ENCODE measurements at places on chromosomes 11 and 22.

- no peak for DNase-seq
Observed at GRCh38 chr11:123567466-123567865, 87.0 kb downstream of the SCN3B start.

- no peak for DNase-seq
Observed at GRCh38 chr11:72394416-72394815, 39.9 kb downstream of the CLPB start.

GRCh38 chr11:100963375-100963774 is 166.2 kb downstream of the PGR start:
- DNase-seq: no peak

DNA sequence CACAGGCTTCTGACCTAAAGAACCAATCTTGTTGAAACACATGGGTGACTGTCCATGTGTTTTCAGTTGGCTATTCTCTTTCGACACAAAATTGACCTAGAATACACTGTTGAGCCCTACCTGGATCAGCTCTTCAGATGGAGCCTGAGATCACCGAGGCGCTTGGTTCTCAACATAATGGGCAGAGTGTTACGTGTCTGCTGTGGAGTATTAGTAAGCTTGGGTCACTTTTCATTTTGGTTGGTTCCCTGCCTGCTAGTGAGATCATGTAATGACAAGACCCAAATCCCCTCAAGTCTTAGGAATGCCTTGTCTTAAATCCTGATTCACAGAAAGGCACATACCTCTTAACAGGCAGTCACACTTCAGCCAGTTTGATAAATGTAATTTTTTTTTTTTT is 8.7 kb downstream of the MED19 start:
- no peak for DNase-seq

DNA sequence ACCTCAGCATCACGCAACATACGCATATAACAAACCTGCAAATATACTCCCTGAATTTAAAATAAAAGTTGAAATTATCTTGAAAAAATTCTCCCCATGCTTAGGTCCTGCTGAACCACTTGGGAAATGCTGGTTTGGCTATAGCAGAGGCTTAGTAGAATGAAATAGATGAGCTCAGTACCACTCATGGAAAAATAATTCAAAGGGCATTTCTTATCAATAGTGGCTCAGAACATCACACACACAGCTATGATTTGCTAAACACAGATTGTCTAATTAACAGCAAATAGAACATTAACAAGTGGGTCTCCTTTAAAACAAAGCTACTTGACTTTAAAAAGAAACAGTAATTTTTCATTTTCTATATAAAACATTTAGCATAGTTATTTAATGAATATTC is 21.5 kb downstream of the ELMOD1 start:
- DNase-seq: no peak

- DNase-seq: no peak
Observed at GRCh38 chr11:94671553-94672366, 96.4 kb upstream of the AMOTL1 start.

- DNase-seq: peak; percentile 72
Observed at GRCh38 chr11:31487848-31488247, 21.6 kb downstream of the IMMP1L start.

DNA sequence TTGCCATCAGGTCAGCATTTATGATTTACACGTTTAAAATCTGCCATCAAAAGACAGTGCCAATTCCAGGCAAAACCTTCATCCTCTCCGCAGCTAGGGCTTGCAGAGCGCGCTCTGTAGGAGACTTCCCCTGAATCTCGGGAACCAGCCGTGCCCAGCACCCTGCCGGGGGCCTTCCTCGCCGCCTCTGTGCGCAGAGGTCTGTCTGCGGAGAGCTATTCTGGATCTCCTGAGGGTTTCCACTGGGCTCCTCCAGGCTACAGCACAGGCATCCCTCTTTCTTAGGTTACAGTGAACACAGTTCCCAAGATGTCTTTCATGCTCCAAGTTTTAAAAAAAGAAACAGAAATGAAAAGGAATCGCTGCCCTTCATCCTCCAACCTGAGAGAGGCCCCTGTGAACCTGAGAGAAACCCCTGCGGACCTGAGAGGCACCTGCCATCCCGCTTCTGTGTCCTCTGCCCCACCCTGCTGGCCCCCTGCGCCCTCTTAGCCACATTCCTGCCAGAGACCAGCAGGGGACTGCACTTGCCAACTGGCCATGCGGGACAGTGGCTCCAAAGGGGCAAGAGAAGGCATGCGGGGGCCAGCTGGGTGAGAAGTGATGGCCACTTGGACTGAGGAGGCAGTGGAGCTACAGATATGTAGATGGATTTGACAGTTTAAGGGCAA is 16.1 kb downstream of the TP53AIP1 start:
- DNase-seq: no peak

DNA sequence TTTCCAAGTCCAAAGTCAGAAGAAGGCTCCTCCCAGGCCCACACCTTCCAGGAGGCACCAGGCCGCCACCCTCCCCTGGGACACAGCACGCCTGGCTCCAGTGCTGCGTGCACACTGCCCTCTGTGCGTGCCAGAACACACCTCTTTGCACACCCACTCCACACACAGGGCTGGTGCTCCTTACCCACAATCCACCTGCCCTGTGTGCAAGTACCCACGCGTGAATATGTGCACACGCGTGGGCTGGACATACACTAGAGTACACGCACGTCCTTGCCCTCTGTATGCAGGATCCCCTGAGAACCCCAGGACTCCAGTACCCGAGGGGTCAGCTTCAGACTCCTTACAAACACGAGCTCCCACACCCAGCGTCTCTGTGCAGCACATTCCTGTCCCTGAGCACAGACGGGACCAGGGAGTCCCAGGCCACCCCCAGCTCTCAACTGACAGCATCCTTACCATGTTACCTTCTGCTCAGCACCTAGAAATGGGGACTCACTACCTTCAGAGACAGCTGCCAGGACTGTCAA is 2.8 kb downstream of the DUSP8 start:
- no peak for DNase-seq

GRCh38 chr22:37363261-37363992 is 63.9 kb downstream of the ELFN2 start:
- DNase-seq: no peak

- DNase-seq: peak; percentile 63
Observed at GRCh38 chr11:12177739-12178338, 67.4 kb downstream of the MICAL2 start.

- no peak for DNase-seq
Observed at GRCh38 chr11:130423541-130424142, 4.8 kb downstream of the ADAMTS8 start.

DNA sequence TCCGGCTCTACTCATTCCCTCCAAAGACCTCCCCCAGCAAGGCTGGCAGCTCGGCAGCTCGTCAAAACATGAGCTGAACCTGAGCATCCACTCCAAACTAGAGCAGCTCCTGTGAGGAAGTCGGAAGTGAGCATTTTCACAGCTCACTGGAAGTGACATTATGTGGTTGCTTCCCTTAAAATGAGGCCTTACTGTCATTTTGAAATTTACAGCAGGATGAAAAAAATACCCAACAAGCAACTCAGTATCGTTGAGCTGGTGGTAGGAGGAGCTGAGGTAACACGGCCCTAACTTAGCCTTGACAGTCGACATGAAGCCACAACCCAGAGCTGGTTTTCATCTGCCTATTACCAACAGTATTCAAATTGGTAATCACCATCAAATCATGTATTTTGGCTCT is 38.0 kb upstream of the ARFGAP3 start:
- DNase-seq: no peak

DNA sequence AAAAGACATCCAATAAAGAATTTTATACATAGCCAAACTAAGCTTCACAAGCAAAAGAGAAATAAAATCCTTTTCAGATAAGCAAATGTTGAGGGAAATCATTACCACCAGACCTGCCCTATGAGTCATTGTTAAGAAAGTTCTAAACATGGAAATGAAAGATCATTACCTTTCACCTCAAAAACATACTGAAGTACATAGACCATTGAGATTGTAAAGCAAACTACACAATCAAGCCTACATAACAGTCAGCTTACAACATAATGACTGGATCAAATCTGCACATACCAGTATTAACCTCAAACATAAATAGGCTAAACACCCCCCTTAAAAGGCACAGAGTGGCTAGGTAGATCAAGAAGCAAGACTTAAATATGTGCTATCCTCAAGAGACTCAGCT is 501.0 kb upstream of the LUZP2 start:
- DNase-seq: peak; percentile 36

DNA sequence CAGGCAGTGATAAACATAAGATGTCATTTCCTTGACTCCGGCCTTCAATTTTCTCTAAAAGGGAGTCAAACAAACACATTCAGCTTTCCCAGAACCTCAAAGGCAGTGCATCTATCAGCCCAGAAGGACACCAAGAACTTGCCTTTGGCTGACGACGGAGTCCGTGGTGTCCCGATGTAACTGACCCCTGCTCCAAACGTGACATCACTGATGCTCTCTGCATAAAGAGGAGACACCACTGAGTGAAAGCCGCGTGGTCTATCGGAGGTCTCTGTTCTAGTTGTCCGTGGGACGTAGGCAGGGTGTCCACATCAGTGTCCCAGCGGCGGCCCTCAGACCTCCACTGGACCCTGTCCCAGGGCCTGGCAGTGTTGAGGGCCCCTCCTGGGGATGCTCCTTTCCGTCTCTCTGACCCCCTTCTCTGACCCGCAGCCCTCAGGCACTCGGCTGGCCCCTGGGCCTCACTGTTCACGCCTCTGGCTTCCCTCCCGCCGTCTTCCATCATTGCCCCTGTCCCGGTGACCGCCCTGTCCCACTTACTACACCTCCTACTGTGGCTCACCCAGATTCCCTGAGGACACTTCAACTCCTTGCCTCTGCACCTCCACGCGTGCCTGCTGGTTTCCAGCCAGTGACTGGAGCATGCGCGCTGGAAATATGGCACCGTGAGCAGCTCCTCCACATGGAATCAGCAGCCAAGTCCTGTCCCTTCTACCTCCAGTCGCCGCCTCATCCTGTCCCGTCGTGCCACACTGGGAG is 70.4 kb downstream of the NCAPD3 start:
- no peak for DNase-seq

DNA sequence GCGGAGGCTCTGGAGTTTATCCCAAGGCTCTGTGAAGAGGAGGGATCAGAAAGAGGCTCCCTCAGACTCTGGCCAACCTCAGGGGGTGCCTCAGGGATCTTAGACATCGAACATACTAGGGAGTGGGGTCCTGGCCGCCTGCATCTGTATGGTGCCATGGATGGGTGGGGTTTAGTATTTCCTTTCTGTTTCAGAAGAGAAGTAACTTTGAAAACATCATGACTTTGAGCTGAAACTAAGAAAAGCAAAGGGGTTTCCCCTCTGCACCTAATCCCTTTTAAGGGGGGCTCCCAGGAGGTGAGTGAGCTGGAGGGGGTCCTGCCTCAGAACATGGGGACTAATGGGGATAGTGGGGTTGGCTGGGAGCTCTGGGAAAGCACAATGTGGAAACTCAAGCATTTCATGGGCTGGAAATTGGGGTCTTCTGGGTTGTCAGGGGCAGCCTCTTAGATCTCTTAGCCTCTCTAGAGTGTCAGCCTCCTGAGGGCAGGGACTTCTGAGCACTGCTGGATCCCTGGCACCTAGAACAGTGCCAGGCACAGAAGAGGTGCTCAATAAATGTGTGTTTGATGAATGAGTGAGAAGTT is 11.8 kb upstream of the SSTR3 start:
- no peak for DNase-seq

DNA sequence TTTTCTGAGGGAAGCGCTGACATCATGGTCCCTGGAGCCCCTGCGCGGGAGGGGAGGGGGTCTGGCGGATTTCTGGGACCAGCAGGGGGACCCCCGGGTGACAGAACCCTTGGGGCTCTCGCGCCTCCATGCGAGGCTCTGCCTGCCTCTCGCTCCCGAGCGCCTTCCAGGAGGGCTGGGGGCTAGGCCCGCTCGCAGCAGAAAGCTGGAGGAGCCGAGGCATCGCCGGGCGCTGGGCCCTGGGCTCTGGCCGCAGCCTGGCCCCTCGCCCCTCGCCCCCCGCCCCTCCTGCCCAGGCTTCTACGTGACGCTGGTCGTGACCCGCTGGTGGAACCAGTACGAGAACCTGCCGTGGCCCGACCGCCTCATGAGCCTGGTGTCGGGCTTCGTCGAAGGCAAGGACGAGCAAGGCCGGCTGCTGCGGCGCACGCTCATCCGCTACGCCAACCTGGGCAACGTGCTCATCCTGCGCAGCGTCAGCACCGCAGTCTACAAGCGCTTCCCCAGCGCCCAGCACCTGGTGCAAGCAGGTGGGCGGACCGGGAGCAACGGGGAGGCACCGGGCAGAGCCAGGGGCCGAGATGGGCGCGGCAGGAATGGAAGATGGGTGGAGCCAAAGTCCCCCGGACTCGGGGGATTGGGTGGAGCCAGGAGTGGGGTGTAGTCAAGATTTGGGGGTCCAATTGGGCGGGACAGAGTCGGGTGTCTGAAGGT is 5.4 kb downstream of the BEST1 start:
- DNase-seq: no peak

DNA sequence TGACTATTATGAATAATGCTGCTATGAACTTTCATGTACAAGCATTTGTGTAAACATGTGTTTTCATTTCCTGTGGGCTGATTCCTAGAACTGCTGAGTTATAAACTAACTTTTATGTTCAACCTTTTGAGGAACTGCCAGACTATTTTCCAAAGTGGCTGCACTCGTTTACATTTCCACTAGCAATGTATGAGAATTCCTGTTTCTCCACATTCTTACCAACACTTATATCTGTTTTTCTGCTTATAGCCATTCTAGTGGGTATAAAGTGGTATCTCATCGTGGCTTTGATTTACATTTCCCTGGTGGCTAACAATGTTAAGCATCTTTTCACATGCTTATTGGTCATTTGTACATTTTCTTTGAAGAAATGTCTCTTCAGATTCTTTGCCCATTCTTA is 35.2 kb upstream of the SCUBE2 start:
- peak; percentile 27 for DNase-seq

DNA sequence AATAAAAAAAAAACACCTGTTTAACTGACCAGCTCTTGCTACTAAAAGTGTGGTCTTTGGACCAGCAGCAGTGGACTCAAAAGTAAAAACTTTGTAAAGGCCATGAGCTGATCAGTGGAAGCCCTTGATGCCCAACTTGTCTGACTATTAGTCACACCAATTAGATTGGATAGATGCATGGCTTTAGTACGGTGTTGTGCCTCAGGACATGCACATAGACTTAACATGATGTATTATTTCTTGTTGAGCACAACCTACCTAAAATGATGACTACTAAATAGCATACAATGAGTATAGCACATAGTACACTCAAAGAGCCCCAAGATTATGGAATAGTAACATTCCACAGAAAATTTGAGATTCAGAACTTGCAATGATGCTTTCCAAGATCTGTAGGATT is 95.1 kb upstream of the FIBIN start:
- DNase-seq: no peak
